ENCODE measurements at places on chromosomes 2 and 18. TPM values are rescaled to one million over a fixed set of nuclear protein-coding genes. Genes with fewer than 3 reads are reported as not detected.

GRCh38 chr2:205775097-205775877 is 93.0 kb downstream of the NRP2 start:
- peak; percentile 84 for DNase-seq

GRCh38 chr2:235502336-235502735 is 8.5 kb downstream of the AGAP1 start:
- no peak for DNase-seq

DNA sequence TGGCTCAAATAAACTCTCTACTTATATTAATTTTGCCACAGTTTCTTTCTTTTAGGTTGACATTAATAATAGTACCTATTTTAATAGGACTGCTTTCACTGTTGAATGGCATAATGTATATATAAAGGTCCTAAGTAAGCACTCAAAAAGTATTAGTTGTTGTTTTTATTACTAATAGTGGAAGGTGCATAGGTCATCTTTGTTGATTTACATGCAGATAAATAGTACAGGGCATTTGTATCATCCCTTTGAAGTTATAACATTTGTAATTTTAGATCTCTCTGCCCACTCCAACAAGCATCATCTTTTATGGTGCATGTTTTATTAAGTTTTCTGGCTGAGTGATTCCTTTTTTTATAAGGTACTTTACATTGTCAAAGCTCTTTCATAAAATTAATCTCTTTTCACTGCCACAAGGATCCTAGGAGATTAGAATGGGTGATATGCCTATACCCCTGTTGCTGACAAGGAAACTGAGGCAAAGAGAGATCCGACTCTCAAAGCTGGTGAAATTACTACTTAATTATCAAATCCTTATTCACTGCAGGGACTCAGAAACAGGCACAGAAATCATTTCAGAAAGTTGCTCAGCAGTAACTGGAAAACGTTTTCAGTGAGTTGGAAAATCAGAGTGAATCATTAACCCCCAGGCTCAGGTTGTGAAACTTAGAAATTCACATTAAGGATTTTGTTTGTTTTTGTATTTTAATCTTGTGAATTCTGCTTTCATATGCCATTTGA is 299.6 kb downstream of the AGPS start:
- DNase-seq, result peak; percentile 90

DNA sequence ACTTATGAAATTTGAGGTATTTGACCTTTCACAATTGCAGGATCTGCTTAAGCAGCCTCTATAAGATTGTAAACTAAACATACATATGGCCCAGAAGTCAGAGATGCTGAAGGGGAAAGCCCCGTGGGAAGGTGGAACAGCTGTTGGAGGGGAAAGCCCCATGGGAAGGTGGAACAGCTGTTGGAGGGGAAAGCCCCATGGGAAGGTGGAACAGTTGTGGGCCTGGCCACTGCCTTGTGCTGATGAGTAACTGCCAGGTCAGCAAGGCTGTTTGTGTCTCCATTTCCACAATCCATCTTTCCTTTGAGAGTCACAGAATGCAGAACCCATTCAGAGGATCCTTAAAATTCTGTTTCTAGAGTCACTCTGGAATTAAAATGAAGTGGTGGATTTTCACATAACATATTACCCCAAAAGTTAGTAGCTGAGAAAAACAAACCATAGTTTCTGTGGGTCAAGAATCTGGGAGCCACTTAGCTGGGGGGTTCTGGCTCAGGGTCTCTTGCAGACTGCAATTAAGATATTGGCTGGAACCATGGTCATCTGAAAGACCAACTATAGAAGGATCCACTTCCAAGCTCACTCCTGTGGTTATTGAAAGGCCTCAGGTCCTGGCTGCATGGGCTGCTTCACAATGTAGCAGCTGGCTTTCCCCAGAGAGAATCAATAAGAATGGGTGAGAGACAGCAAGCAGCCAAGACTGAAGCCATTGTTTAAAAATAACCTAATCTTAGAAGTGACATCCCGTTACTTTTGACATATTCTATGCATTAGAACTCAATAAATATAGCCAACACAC is 86.6 kb upstream of the CAVIN2 start:
- DNase-seq, result peak; percentile 51

The MROH2A gene
- 0.15 TPM for total RNA-seq

- peak; percentile 53 for DNase-seq
Observed at GRCh38 chr2:101380376-101380775, 6.9 kb downstream of the CREG2 start.

The IL36B gene
- not detected for total RNA-seq

GRCh38 chr2:16038621-16039020 is 98.3 kb downstream of the MYCN start:
- DNase-seq, result no peak

The GPR75 gene
- total RNA-seq, result 2.8 TPM

GRCh38 chr2:230779126-230779525 is 66.5 kb downstream of the CAB39 start:
- no peak for DNase-seq

DNA sequence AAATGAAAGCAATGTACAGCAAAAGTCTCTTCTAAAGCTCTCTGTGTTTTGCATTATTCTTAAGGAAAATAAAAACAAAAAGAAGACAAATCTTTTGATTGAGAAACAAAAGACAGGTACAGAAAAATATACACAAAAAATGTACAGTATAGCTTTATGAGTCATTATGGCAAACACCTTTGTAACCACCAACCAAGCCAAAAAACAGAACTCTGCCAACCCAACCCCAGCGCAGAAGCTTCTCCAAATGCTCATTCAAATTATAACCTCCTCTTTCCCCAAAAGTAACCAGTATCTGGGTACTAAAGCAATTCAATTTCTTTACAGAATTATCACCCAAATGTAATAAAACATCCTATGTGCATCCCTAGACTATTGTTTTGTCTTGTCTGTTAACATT is 255.9 kb upstream of the STON1 start:
- DNase-seq, result no peak

The RAB6C gene
- not detected for total RNA-seq
